ENCODE measurements at places on chromosomes 6 and 20.
A peak's percentile ranks its signal among the peaks of the same experiment; 100 is the strongest.

GRCh38 chr6:33688451-33689147 lies 22.9 kb downstream of the UQCC2 start:
- no peak for DNase-seq

DNA sequence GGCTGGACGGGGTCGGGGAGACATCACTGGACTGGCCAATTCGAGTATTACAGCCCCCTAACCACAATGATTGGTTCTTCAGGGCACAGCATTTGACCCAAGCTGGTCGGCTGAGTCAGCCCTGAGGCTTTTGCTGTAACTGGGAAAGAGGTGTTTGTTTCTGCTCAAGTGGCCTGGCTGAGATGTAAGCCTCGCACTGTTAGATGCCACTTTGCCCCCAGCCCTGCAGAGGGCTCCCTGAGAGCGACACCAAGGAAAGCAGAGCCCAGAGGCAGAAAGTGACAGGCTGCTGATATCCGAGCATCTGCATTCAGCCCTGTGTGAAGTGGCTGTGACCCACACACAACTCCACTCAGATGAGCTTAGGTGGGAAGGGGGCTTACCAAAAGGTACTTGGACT lies 19.4 kb downstream of the ERGIC3 start:
- no peak for DNase-seq

GRCh38 chr6:94463306-94463705 lies 1043.9 kb upstream of the EPHA7 start:
- DNase-seq = no peak

DNA sequence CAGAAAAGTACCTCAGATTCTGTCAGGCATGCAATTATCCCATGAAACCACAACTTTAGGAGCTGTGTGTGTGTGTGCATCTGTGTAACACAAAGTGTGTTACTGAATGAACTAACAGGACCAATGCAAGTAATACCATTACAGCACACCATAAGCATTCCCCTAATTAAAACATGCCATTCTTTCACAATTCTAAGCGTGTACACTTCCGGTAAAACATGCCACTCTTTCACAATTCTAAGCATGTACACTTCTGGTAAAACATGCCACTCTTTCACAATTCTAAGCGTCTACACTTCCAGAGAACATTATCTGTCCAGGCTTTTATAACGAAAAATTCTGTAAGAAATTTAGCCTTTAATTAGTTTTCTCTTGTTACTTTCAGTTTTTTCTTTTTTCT lies 238.2 kb downstream of the GMDS start:
- no peak for DNase-seq

- peak; percentile 37 for DNase-seq
Measured at GRCh38 chr6:41939848-41940758, 1.5 kb downstream of the CCND3 start.

- DNase-seq = no peak
Measured at GRCh38 chr6:132598473-132598872, 8.9 kb upstream of the TAAR5 start.

GRCh38 chr20:47310729-47311128 lies 45.8 kb downstream of the ZMYND8 start:
- DNase-seq = no peak

DNA sequence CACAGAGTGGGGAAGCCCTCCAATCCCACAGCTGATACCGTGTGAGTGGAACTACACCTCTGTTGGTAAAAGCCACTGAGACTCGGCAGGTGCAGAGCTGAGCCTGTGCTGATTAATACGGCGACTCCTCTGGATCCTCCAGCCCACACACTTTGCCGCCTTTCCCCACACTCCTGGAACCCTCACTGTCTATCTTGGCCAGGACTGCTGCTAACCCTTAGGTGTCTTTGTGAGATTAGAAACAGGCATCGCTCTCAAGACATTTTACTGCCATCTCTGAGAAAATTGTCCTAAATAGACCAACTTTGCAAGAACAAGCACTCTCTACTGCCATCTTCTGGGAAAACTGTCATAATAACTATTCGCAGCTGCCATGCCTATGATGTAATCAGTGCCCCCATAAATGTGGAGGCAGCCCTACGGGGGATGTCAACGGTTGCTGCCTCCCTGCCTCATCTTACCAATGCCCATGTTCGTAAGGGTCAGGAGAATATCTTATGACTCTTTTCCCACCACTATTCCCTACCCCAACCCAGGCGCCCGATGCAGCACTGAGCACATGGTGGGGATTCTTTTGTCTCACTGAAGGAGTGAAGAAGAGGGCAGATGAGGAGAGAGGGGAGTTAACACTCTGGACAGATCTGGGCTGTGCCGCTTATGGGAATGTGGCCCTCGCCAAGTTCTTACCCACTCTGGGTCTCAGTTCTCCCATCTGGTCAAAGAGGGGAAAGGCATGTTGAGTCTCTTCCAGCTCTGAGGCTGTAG lies 26.1 kb upstream of the KCNB1 start:
- peak; percentile 8 for DNase-seq

- DNase-seq = no peak
Measured at GRCh38 chr6:81138236-81138635, 614.2 kb downstream of the TENT5A start.

DNA sequence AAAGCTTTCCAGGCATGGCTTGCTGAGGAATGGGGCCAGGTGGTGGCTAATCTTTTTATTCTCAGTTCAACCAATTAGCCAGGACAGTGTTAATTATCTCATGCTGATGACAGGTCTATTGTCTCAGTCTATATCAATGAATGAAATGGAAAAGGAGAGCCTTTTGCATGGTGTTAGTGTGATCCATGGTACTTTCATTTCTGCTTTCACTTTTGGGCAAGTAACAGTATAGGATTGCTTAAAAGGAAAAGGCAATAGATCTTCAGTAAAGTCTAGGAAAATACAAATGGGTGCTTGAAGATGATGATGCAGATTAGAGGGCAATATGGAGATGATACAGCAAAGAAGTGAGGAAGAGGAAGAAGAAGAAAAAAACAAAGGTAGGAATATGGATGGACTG lies 430.3 kb downstream of the TFAP2A start:
- no peak for DNase-seq

- peak; percentile 51 for DNase-seq
Measured at GRCh38 chr20:34954904-34955230, 739 bp downstream of the GSS start.

GRCh38 chr6:135667691-135668455 lies 170.3 kb upstream of the AHI1 start:
- DNase-seq = peak; percentile 33

DNA sequence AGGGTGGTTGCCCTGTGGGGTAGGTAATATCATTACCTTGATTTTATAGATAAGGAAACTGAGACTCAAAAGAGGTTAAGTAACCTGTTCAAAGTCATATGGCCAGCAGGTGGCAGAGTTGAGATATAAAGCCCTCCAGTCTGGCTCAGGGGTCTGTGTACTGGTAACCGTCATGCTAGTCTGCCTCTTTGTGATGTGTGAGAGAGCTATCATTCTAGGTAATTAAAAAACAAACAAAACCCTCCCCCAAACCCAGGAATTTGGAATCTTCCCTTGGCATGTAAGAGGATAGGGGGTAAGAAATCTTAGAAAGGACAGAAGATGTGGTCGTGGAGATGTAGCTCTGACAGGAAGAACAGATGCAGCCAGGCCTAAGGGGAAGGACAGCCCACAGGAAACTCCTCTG lies 206.0 kb downstream of the CDC5L start:
- DNase-seq = peak; percentile 74

- DNase-seq = no peak
Measured at GRCh38 chr6:41036601-41037000, 2.4 kb downstream of the UNC5CL start.
